ENCODE measurements at places on chromosomes 4 and X.

DNA sequence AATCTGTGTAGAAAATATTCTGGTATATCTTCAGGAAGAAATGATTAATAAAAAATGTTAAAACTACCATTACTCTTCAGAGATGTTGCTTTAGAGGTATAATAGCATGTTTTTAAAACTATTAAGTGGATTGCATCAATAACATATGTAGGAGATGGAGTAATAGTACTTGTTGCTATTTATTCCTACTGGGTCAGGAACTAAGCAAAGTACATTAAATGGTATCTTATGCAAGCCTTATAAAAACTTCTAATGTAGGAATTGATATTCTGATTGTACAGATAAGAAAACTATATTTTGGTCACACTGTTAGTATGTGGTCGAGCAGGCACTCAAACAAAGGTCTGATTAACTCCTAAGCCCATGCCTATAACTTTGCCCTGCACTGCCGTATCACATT lies 31.4 kb upstream of the PDLIM5 start:
- DNase-seq = no peak

- peak; percentile 62 for DNase-seq
Measured at GRCh38 chr4:6974138-6974848, 64.7 kb downstream of the TBC1D14 start.

DNA sequence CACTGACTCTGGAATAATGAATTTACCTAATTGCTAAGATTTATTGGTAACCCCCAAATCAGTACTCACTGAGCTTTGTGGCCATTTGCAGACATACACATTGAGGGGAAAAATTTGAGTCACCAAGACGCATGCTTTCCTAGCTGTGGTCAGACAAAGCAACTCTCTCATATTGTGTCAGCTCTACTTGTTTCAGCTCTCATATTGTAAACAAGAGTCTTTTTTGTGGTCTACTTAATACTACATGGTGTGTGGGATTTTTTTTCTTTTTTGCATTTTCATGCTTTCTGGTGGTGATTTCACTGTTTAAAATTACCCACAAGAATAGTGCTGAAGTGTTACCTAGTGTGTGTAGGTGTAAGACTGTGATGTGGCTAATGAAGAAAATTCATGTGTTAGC lies 428.2 kb upstream of the GALNT7 start:
- DNase-seq = no peak

DNA sequence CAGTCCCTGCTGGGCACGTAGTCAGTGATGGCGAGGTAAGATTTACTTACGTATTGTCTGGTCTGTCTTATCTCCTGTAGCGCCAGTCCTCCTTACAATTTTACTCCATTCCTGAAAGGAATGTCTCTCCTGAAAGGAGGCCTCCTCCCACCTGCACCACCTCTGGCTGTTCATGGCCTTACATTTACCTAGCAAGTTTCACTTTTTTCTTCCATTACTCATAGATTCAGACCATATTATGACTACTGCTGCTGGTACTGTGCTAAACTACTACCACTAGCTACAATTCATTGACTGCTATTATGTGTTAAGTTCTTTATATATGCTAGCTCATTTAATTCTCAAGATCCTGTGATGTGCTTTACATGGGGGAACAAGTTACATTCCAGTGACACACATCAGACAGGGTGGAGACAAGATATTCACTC lies 189.9 kb downstream of the BMPR1B start:
- no peak for DNase-seq

GRCh38 chr4:126306152-126306869 lies 991.6 kb downstream of the FAT4 start:
- DNase-seq = no peak

- no peak for DNase-seq
Measured at GRCh38 chr4:16865897-16866283, 32.6 kb downstream of the LDB2 start.

- DNase-seq = no peak
Measured at GRCh38 chr4:68859655-68860054, 43.9 kb downstream of the UGT2B10 start.

DNA sequence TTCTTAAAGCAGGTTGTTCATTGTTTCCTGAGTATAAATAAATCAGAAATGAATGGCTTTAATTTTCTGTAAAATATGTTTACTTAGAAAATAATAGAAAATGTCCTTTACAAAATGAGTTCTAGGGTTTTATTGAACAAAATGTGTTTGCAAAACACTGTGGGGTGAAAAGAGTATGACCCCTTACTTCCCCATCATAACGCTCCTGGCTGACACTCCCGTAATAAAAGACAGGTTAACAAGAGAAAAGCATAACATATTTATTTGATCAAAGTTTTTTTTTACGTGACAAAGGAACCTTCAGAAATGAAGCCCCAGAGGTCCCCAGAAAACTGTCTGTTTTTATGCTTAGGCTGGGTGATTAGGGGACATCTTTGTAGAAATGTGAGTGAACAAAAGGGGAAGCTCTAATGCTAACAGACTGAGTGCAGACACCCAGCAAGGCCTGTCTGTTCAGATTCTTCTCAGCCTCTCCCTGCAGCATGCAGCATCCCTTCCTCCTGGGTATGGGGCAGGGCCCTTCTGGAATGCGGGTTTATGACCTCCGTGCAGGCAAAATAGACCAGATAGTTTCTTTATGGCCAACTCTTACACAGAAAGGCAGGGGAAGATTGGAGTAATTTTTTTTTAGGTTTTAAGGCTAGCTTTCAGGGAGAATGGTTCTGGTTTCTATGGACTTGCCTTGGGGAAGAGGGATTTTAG lies 26.1 kb downstream of the ZFP42 start:
- no peak for DNase-seq

DNA sequence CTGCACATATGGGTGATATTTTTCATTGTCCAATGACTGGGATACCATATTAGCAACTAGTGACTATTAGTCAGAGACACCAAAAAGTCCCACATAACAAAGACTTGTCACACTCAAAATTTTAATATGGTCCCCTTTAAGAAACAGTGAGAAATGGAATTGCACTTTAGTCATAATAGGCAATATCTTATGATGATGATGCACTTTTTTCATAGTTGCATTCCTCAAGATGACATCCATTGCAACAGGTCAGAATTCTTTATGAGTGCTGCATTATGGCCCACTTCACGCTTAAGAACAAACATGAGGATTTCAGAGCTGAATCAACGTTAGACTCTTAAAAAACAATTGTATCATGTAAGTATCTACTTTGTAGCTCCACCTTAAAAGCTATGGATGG lies 608.4 kb upstream of the HTR2C start:
- no peak for DNase-seq

DNA sequence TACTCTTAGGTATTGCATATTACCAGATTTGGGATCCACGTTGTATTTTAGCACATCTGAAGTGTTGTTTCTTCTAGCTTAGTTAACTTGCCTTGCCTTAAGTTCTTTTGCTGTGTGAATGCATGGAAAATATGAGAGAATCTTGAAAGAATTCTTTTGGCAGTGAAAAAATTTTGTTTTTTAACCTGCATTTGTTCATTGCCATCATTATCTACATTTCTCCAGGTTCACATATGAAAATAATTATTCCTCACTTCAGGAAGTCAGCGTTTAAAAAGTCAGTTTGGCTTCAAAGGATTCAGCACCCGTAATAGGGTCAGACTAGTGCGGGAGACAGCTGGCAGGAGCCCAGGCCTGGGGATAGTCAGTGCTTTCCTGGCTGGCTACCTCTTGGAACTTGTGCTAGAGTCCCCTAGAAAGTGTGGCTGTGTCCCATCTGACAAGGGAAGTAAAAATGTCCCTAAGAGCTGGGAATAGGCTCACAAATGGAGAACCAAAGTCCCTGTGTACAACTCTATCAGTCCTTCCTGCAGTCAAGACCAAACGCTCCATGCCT lies 251.9 kb upstream of the KLF3 start:
- no peak for DNase-seq

- no peak for DNase-seq
Measured at GRCh38 chrX:104195013-104195412, 28.8 kb downstream of the FAM199X start.

DNA sequence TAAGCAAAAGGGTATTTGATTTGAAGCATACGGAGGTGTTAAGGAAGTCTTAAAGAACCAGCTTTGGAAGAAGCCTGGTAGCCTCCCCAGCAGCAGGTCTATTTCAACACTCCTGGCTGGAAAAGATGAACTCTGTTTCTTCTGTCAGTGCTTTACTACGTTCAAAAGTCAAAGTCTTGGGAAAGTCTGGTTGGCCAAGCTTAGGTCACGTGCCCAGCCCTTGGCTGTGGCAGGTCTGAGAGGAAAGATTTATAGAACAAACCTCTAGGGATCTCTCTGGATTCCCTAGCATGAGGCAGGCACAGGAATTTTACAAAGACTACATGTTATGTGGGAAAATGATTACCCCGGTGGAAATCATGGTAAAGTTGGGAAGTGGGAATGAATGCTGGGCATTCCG lies 8.6 kb upstream of the ARHGAP10 start:
- no peak for DNase-seq

GRCh38 chrX:41384051-41384705 lies 50.2 kb downstream of the DDX3X start:
- peak; percentile 58 for DNase-seq

DNA sequence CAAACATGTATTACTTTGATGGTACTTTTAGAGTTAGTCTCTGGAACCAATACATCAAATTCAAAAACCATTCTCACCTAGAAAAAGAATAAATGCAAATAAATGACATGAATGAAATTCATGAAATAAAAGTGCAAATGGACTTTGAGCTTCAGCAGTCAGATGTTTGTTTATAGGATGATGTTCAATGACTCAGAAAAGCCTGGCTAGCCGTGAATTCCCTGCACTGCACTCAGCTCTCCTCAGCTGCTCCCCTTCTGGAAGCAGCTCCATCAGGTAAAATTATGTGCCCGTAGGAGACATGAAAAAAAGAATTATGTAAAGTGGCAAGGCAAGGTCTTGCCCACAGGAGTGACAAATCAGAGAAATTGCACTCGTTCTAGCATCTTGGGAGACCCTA lies 390.6 kb downstream of the GPM6A start:
- DNase-seq = no peak

DNA sequence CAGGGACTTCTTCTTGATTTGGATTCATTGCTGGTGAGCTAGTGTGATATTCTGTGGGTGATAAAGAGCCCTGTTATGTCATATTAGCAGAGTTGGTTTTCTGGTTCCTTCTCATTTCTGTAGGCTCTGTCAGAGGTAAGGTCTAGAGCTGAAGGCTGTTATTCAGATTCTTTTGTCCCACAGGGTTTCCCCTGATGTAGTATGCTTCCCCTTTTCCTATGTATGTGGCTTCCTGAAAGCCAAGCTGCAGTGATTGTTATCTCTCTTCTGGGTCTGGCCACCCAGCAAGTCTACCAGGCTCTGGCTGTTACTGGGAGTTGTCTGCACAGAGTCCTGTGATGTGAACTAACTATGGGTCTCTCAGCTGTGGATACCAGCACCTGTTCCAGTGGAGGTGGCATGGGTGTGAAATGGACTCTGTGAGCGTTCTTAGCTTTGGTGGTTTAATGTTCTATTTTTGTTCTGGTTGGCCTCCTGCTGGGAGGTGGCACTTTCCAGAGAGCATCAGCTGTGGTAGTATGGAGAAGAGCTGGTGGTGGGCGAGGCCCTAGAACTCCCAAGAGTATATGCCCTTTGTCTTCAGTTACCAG lies 373.7 kb downstream of the AR start:
- DNase-seq = no peak

- DNase-seq = no peak
Measured at GRCh38 chr4:158817562-158818296, 48.9 kb downstream of the FNIP2 start.

- peak; percentile 25 for DNase-seq
Measured at GRCh38 chr4:76738086-76738931, 159.6 kb downstream of the SOWAHB start.

- no peak for DNase-seq
Measured at GRCh38 chr4:78787392-78788006, 11.3 kb downstream of the BMP2K start.

Data from stimulated activated CD4-positive, alpha-beta T cell treated with anti-CD3 and anti-CD28 coated beads, Interleukin-15, amount 100 ng/mL, for 48 hours (primary cell).